ENCODE measurements at places on chromosomes 16 and 17. TPM values are rescaled to one million over a fixed set of nuclear protein-coding genes. Genes with fewer than 3 reads are reported as not detected.

DNA sequence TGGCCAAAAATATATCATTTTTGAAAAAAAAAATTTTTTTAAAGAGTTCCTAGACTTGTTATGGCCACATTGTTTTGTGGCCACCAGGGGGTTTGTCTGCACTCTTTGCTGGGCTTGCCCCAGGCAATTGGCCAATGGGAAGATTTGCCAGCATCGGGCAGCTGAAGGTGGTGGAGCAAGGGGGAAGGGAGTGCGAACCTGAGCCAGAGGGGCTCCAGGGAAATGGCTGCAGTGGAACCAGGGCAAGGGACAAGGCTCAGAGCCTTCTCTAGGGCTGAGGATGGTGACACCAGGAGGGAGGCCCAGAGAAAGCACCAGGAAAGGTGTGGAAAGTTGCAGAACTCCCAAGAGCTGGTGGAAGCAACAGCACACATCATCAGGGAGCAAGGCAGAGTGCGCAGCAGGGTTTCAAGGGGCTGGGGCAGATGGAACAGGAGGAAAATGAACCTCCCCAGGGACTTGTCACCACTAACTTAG lies 15.5 kb upstream of the CMIP start:
- H3K27ac ChIP-seq = no peak overlapping the region
- no peak overlapping the region for H3K4me3 ChIP-seq
- H3K4me1 ChIP-seq = peaks cover 7% of the 10 kb centered on the region
- no peak for DNase-seq

DNA sequence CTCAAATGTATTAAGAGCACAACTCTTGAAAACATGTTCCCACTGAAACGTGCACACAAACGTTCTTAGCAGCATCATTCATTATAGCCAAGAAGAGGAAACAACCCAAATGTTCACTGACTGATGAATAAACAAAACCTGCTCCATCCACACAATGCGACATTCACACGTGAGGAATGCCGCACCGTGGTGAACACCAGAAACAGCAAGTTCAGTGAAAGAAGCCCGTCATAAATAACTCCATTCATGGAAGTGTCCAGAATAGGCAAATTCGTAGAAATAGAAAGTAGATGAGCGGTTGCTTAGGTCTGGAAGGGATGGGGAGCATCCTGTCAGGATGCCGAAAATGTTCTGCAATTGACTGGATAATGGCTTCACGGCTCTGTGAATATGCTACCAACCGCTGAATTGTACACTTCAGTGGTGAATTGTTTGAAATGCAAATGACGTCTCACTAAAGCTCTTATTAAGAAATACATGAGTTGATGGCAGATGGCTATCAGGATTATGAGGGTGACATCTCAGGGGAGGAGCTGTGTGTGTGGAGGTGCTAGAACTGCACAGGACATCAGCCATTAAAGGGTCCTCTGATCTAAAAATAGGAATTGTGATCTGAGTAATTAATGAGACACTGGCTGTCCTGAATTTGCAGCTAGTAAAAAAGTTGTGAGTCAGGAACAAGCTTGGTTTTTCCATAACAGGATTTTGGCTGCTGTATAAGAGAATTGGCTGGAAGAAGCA lies 771.0 kb downstream of the KCNJ18 start:
- H3K4me1 ChIP-seq = no peaks in the 10 kb centered on the region
- no peak overlapping the region for H3K4me3 ChIP-seq
- no peaks in the 10 kb centered on the region for H3K36me3 ChIP-seq
- no peak for DNase-seq

DNA sequence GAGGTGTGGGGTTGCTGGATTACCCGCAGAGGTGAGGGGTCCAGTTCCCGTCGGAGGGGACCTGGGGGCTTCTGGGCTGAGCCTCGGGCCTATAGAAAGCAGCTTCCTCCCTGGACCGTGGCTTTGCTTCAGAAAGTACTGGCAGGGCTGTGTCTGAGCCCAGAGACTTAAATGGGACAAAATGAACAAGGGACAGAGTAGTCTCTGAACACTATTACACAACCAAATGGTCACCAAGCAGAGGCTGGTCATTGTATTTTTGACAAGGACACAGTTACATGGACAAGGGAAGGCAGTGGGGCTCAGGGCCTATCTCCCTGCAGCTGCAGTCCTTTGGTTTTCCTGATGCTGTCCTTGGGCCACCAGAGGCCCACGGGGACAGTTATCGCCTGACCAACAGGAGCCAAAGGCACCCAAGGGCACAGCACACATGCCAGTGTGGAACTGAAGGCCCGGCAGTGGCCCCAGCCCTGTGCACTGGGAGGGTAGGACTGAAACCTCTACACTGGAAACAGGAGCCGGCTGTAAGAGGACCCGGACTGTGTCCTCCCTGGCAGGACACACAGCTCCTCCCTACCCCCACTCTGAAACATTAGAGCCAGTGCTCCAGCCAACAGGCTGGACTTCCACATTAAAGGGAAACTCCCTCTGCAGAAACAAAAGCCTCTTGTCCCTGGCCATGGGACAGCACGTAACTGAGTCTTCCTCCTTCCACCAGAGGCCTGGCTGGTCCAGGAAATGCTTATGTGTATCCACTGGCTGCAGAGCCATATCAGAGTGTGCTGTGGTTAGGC lies 26.0 kb upstream of the ERN1 start:
- H3K4me1 ChIP-seq = no peaks in the 10 kb centered on the region
- H3K36me3 ChIP-seq = peaks cover 13% of the 10 kb centered on the region
- no peak overlapping the region for H3K27ac ChIP-seq
- H3K4me3 ChIP-seq = no peak overlapping the region

DNA sequence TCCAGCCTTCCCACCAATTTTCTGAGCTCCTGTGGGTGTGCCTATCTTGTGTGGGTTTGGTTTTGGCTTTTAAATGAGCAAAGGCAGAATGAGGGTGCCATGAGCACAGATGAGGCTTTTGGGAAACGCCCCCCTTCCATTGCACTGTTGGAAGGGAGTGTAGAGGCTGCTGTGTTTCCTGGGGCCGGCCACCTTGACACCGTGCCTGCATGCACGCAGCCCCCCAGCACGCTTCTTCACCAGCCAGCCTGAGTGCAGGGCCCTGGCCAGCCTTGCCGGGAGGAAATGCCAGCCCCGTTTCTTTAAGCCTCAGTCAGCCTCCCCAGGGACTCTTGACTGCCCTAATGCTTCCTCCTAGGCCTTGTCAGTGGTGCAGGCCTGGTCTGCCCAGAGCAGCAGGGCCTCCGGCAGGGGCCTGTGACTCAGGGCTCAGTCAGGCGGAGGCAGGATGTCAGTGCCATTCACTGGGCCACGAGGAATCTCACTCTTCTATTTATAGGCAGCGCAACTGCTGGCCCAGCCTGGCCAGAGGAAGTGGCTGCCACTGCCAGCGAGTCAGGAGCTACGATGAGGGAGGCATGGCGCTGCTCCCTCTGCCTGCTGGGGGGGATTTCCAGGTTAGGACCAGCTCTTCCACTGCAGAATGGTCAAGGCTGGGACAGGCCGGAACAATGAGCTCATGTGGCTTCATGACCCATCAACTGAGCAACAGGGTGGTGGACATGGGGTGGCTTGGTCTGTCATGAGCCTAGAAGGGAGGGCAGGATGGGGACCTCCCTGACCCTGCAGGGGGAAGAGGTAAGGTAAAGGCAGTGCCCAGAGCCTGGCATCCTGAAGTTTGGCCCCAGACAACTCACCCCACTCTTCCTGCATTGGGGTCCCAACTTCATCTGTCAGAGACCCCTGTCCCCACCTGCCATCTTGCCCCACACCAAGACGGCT lies 205.2 kb downstream of the RAB11FIP4 start:
- no peaks in the 10 kb centered on the region for H3K27me3 ChIP-seq
- no peaks in the 10 kb centered on the region for H3K4me1 ChIP-seq
- H3K4me3 ChIP-seq = no peak overlapping the region
- peak; percentile 5 for DNase-seq
- H3K27ac ChIP-seq = no peak overlapping the region

DNA sequence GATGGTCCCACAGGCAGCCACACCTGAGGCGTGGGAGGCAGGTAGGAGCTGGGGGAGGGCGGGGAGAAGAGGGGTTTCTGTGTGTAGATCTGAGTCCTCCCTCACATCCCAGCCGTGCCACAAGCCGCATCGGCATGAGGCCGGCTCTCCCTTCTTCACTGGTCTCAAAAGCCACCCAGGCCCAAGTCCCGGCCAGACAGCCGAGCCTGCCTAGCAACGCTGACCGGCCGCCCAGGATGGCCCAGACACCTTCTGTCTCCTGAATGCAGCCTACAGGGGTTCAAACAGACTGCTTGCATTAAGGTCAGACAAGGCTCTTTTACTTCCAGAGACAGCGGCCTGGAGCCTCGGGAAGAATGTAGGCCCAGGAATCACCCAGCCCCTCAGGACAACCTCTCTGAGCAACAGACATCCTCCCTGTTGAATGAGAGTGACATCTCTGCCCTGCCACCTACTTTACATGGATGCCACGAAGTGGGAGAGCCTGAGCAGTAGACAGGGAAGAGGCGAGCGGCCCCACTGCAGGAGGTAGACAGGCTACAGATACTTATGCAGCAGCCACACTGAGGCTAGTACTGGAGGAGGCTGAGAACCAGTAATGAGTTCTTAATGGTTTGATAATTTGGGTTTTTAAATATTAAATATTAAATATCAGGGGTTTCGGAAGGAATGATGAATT lies 69.6 kb downstream of the N4BP1 start:
- no peak overlapping the region for H3K4me3 ChIP-seq
- no peak overlapping the region for H3K27ac ChIP-seq
- H3K27me3 ChIP-seq = no peaks in the 10 kb centered on the region
- H3K4me1 ChIP-seq = peaks cover 12% of the 10 kb centered on the region
- DNase-seq = no peak
- peaks cover 25% of the 10 kb centered on the region for H3K36me3 ChIP-seq

DNA sequence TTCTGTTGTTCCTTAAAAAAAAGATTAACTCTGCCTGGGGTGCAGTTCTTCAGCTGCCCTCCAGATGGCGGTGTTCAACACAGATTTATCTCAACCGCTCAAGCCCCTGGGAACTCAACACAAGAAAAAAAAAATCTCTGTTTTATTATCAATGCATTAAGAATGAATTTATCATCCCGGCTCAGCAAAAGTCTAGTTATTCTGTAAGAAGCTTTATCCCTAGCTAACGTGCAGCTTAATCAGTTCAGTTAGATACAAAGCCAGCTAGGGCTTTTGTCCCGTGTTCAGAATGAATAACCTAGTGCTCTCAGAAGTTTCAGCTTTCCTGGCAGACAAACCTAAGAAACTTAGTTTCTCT lies 475.9 kb upstream of the CCL2 start:
- no peaks in the 10 kb centered on the region for H3K36me3 ChIP-seq
- DNase-seq = no peak
- H3K4me3 ChIP-seq = no peak overlapping the region
- H3K4me1 ChIP-seq = no peaks in the 10 kb centered on the region
- no peak overlapping the region for H3K27ac ChIP-seq

GRCh38 chr16:67694611-67695010 lies 24.5 kb downstream of the GFOD2 start:
- H3K27me3 ChIP-seq = no peaks in the 10 kb centered on the region
- H3K36me3 ChIP-seq = no peaks in the 10 kb centered on the region
- H3K27ac ChIP-seq = no peak overlapping the region
- no peak for DNase-seq

- no peaks in the 10 kb centered on the region for H3K27me3 ChIP-seq
- no peak overlapping the region for H3K27ac ChIP-seq
These were observed 5.2 kb upstream of the RAI1 start for GRCh38 chr17:17675925-17676534.

GRCh38 chr17:7293159-7293558 lies 1.3 kb downstream of the YBX2 start:
- no peaks in the 10 kb centered on the region for H3K36me3 ChIP-seq
- peaks cover 24% of the 10 kb centered on the region for H3K4me1 ChIP-seq
- no peak overlapping the region for H3K4me3 ChIP-seq

- no peaks in the 10 kb centered on the region for H3K27me3 ChIP-seq
- no peak for DNase-seq
- H3K36me3 ChIP-seq = no peaks in the 10 kb centered on the region
- no peaks in the 10 kb centered on the region for H3K4me1 ChIP-seq
- H3K27ac ChIP-seq = no peak overlapping the region
These were observed 26.6 kb upstream of the C17orf107 start for GRCh38 chr17:4872786-4873185.

- H3K4me3 ChIP-seq = peak overlapping the region; percentile 76
- H3K27me3 ChIP-seq = no peaks in the 10 kb centered on the region
- DNase-seq = no peak
- peaks cover 44% of the 10 kb centered on the region for H3K4me1 ChIP-seq
These were observed 985 bp upstream of the TMEM107 start for GRCh38 chr17:8176998-8177731.

DNA sequence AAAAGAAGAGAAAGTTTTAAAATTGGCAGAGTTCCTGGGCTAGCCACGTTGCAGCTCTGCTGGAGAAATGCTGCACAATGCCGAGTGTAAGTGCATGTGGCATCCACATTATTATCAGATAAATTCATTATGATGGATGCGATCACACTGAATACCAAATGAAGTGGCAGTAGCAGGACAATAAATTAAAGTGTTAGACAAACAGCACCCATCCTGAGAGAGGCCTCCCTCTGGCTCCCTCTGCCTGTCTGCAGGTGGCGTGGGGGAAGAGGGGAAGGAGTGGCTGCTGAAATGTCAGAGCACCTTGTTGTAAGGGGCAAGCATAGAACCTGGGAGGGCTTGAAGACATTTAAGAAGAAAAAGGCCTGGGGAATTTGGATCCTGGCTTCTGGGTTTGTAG lies 324.1 kb downstream of the HAPSTR1 start:
- H3K36me3 ChIP-seq = no peaks in the 10 kb centered on the region
- no peaks in the 10 kb centered on the region for H3K4me1 ChIP-seq
- H3K27me3 ChIP-seq = no peaks in the 10 kb centered on the region
- H3K27ac ChIP-seq = no peak overlapping the region
- no peak for DNase-seq
- H3K4me3 ChIP-seq = no peak overlapping the region

The CDH13 gene
- not detected for total RNA-seq

The TBX21 gene
- total RNA-seq = 37.8 TPM

The RPUSD1 gene
- total RNA-seq = 40.2 TPM

The ZNF423 gene
- total RNA-seq = not detected

The RAB26 gene
- 0.55 TPM for total RNA-seq

The ZPBP2 gene
- 0.58 TPM for total RNA-seq

The CNTNAP1 gene
- 1.7 TPM for total RNA-seq

The CDH1 gene
- 0.37 TPM for total RNA-seq

The CCL3 gene
- 1,154 TPM for total RNA-seq

The PRDM7 gene
- not detected for total RNA-seq
